ENCODE measurements at places on chromosomes 4 and X. TPM values are rescaled to one million over a fixed set of nuclear protein-coding genes. Genes with fewer than 3 reads are reported as not detected.

Gene SORBS2
- 911 TPM for total RNA-seq

Gene OTUD6A
- total RNA-seq = not detected

Gene MAGEA9B
- not detected for total RNA-seq

Gene EFHC2
- total RNA-seq = 14.6 TPM

Gene ZXDB
- 5.4 TPM for total RNA-seq

DNA sequence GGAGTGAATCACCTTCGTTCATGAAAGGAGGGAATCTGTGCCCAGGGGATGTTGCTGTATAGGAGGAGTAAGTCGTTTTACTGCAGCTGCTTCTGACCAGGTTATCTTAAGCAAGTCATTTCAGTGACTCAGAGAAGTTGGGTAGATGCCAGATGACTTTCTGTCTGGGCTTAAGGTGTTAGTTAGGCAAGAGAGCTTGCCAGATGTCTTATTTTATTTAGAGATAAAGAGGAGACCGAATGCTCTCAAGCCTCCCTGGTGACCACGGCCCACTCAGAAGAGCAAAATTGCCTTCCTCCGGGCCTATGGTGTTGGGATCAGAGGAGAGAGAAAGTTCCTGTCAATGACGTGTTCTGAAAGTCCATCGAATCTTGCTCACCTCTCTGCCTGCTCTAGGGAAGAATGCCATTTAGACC, 16.3 kb upstream of the ZNF827 start:
- no peak for DNase-seq

- no peak for DNase-seq
Measured at GRCh38 chr4:46839128-46839527, 69.9 kb downstream of the COX7B2 start.

GRCh38 chr4:42488114-42488513, 90.8 kb downstream of the SHISA3 start:
- DNase-seq = no peak

DNA sequence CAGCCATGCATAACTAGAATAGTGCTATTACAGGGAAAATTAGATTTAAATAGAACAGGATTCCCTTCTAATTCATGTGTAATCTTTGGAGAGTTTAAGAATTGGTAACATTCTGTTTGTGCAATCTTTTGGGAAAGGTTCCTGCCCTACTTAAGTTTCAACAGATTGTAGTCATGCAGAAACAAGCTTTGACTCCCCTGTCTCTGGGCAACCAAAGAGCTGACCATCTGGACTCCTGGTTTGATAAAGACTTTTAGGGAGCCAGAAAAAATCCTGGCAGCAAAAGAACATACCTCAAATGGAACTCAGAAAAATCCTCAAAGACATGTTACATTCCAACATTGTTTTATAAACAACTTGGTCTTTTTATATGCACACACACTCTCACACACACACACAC, 191.1 kb upstream of the NEIL3 start:
- no peak for DNase-seq

- DNase-seq = no peak
Measured at GRCh38 chrX:13797512-13797911, 19.4 kb downstream of the GPM6B start.

GRCh38 chr4:145679991-145680455, at the start of gene C4orf51:
Gene C4orf51, plus strand, starts transcription at chr4:145680146. Its CDS starts 58 bp downstream, at chr4:145680204.
- DNase-seq = no peak

- no peak for DNase-seq
Measured at GRCh38 chrX:135605906-135606305, 85.4 kb downstream of the INTS6L start.

GRCh38 chrX:67917421-67918010, 373.7 kb downstream of the AR start:
- DNase-seq = no peak

- DNase-seq = no peak
Measured at GRCh38 chr4:17448689-17449088, 63.2 kb downstream of the QDPR start.

Measured in left ventricle myocardium superior (tissue), 1 donor.